Activated CD8-positive, alpha-beta T cell treated with anti-CD3 and anti-CD28 coated beads, Interleukin-2, amount 10 ng/mL, durations not matched to agents 7 days and 5 days (primary cell): ENCODE measurements at places on chromosomes 16 and 17. TPM values are rescaled to one million over a fixed set of nuclear protein-coding genes. Genes with fewer than 3 reads are reported as not detected.

Gene CTRL
- 5.5 TPM for total RNA-seq

Gene ZNF821
- total RNA-seq, result 4.1 TPM

Gene SEPTIN1
- total RNA-seq, result 342 TPM

- peaks cover 7% of the 10 kb centered on the region for H3K4me1 ChIP-seq
- H3K27me3 ChIP-seq, result peaks cover 3% of the 10 kb centered on the region
- no peak overlapping the region for H3K4me3 ChIP-seq
- no peak overlapping the region for H3K27ac ChIP-seq
- H3K36me3 ChIP-seq, result no peaks in the 10 kb centered on the region
Measured at GRCh38 chr17:36001862-36002603, 680 bp upstream of the CCL15 start.

DNA sequence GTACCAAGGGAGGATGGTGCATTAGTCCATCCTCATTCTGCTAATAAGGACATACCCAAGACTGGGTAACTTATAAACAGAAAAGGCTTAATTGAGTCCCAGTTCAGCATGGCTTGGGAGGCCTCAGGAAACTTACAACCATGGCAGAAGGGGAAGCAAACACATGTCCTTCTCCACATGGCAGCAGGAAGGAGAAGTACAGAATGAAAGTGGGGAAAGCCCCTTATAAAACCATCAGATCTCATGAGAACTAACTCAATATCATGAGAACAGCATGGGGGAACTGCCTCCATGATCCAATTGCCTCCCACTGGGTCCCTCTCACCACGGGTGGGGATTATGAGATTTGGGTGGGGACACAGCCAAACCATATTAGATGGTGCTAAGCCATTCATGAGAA is 84.5 kb downstream of the SEC14L1 start:
- H3K27ac ChIP-seq, result no peak overlapping the region
- no peak overlapping the region for H3K4me3 ChIP-seq
- no peaks in the 10 kb centered on the region for H3K27me3 ChIP-seq
- no peaks in the 10 kb centered on the region for H3K4me1 ChIP-seq
- peaks cover 22% of the 10 kb centered on the region for H3K36me3 ChIP-seq

DNA sequence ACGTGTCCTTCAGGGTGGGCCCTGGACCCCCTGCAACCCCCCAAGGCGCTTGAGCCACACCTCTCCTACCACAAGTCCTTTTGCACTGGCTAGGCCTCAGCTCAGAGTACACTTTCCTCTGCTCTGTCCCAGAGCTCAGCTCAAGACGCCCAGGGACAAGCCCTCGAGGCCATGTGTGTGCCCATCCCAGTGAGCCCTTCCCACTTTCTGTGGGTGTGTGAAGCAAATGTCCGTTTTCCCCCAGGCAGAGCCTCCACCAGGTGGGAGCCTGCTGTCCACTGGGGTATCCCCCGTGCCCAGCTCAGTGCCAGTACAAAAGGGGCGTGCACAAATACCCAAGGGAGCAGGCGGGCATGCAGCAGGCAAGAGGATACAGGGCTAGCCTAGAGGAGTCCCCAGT is 18.4 kb downstream of the KIFC3 start:
- no peaks in the 10 kb centered on the region for H3K4me1 ChIP-seq
- no peaks in the 10 kb centered on the region for H3K27me3 ChIP-seq
- DNase-seq, result no peak
- no peak overlapping the region for H3K4me3 ChIP-seq
- no peaks in the 10 kb centered on the region for H3K36me3 ChIP-seq

- H3K4me1 ChIP-seq, result peaks cover 55% of the 10 kb centered on the region
- H3K27ac ChIP-seq, result peak within 1 kb of the TSS; percentile 60
- H3K4me3 ChIP-seq, result no peak within 1 kb of the TSS
- peaks cover 13% of the 10 kb centered on the region for H3K36me3 ChIP-seq
- H3K27me3 ChIP-seq, result no peaks in the 10 kb centered on the region
Measured at GRCh38 chr16:66988197-66988788, at the start of gene CES4A. CES4A (plus strand) TSS chr16:66988589; CDS start chr16:66988773, 184 bp downstream.

GRCh38 chr17:13678841-13679240 is 77.1 kb upstream of the HS3ST3A1 start:
- peaks cover 8% of the 10 kb centered on the region for H3K27me3 ChIP-seq
- no peak overlapping the region for H3K4me3 ChIP-seq
- H3K27ac ChIP-seq, result no peak overlapping the region

DNA sequence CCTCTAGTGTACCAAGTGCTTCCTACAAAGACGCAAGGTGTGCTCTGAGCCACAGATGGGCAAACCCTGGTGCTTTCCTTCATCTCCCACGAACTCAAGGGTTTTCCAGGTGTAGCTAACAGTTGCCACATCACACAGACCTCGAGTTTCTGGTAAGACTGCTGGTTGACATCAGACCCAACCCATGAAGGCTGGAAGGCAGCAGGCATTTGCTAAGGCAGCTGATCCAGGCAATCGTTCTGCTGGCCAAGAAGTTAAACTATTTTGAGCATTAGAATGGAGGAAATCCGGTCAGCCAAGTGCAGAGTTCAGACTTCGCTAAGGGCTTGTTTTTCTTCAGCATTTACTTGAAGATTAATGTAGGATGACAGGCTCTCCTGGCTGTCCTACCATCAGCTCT is 11.5 kb downstream of the HAS3 start:
- H3K27me3 ChIP-seq, result no peaks in the 10 kb centered on the region
- no peak overlapping the region for H3K4me3 ChIP-seq
- H3K27ac ChIP-seq, result no peak overlapping the region
- H3K36me3 ChIP-seq, result peaks cover 29% of the 10 kb centered on the region

DNA sequence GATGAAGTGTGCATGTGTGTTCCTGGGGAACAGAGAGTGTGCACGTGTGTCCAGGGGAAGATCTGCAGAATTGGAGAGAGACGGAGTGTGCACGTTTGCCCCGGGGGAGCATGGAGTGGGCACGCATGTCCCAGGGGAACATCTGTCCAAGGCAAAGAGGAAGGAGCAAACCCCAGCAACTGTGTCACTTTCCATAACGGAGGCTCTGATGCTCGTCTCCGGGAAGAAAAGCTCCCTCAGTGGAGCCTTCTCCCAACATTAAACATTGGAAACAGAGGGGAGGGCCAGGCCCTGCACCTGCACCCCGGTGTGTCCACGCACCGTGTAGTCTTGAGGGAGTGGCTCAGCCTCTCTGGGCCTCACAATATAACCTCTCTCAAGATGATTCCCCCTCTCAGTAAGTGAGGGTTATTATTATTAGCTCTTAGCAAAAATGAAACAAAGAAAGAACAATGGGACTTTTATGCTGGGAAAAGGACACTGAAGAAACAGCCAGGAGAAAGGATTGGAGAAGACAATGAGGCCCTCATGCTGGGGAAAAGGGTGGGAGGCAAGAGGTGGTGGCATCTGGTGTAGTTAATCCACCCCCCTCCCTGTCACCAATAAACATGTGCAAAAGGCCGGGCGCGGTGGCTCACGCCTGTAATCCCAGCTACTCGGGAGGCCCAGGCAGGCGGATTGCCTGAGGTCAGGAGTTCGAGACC is 7.6 kb downstream of the RAB40B start:
- no peaks in the 10 kb centered on the region for H3K27me3 ChIP-seq
- H3K4me3 ChIP-seq, result no peak overlapping the region
- H3K27ac ChIP-seq, result no peak overlapping the region
- DNase-seq, result no peak
- H3K36me3 ChIP-seq, result no peaks in the 10 kb centered on the region
